ENCODE measurements at places on chromosomes 3 and 15.

GRCh38 chr3:47678446-47679338, 100.0 kb upstream of the CSPG5 start:
- no peak for DNase-seq

GRCh38 chr15:70023064-70023768, 74.5 kb downstream of the TLE3 start:
- DNase-seq: no peak

DNA sequence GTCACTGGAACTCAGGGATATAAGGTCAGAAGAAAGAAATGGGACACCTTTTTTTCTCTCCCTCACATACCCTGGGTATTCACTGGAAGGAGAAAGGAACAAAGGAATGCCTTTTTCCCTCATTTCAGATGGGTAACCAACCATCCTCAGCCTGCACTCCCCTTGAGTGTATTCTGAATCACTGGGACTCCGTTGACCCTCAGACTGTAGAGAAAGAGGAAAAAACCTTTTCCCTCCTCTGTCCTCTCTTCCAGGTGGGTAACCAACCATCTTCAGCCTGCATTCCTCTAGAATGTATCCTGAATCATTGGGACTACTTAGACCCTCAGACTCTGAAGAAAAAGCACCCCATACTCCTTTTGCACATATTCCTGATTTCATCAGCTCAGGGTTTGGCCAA, 11.4 kb downstream of the PRR20G start:
- no peak for DNase-seq

DNA sequence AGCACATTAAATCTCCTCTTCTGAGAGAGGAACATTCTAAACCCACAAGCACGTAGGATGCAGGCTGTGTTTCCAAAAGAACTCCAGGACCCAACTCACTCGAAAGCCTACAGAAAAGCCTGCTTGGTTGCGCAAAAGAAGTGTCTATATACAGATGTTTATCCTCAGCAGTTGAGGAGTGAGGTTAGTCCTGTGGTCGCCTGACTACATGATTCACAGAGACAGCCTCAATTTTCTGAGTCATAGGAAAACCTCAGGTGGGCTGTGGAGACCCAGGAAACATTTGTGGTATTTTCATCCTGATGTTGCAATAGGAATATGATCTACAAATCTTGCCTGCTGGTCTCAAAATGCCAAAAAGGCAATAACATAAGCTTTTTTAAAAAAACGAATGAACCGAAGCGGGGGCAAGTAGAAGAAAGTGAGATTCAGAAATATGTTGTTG, 183.8 kb upstream of the THRB start:
- peak; percentile 2 for DNase-seq

- no peak for DNase-seq
These were observed 42.3 kb downstream of the FBXO22 start for GRCh38 chr15:75945953-75946352.

GRCh38 chr3:25396251-25396650, 31.8 kb upstream of the RARB start:
- no peak for DNase-seq

DNA sequence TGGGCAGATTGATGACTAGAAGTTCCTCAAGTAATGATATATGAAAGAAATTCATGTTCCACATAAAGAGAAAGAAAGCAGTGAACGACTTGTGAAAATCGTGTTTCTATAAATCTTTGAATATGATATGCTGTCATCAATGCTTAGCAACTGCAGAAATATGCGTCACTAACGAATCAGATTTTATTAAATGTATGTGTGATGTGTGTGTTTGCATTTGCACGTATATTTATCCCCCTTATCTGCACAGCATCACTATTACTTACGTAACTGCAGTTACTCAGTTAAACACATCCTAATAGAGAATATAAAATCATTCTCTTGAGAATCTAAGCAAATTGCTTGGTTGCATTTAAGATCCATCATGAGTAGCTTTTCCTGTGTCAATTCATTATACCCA, 468.6 kb downstream of the FGF12 start:
- DNase-seq: no peak
